Liver (tissue), 10 donors: ENCODE measurements at places on chromosomes 5 and 9.

GRCh38 chr9:88831713-88832407 is 159.4 kb upstream of the S1PR3 start:
- DNase-seq, result no peak

GRCh38 chr5:55657443-55657842 is 54.7 kb downstream of the SLC38A9 start:
- DNase-seq, result no peak

GRCh38 chr5:33337637-33337992 is 103.2 kb upstream of the TARS1 start:
- no peak for DNase-seq

DNA sequence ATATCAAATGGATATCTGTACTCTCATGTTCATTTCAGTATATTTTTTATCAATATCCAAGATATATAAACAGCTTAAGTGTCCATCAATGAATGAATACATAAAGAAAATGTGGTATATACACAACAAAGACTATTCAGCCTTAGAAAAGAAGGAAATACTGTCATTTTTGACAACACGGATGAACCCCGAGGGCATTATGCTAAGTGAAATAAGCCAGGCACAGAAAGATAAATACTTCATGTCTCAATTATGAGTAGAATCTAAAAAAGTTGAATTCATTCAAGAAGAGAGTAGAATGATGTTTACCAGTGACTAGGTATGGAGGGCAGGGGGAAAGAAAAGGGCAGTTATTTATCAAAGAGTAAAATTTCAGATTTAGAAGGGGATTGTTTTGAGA is 949.8 kb upstream of the TYRP1 start:
- DNase-seq, result no peak

DNA sequence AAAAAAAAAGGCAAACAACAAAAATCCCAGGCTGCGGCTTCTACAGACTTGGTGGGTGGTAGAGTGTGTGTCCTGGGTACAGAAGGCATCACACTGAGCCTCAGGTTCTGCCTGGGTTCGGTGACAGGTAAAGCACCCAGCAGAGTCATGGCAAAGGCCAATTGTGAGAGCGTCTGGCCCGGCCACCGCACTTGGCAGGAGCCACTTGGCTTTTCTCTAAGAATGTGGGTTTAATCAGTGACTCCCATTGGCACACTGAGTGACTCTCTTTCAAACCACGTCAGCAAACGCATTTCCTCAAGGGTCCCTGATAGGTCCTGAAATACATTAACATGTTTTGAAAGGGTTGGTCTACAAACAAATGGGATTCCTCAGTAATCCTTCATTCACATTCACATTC is 17.0 kb downstream of the COL23A1 start:
- no peak for DNase-seq

DNA sequence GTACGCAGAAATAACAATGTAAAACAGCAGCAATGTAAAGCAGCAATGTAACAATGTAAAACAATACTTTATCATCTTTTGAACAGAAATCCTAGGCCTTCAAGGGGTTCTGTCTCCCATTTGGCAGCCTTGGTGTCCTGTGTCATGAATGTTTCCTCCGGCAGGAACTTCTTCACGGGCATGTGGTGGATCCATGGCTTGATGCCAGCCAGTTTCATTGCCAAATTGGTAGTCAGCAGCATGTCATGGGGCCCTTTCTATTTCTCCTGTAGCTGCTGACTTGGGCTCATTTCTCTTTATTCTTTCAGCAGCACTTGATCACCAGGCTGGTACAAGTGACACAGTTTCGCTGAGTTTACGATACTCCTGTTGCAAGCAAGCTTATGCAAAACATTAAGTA is 275.3 kb downstream of the HTR1A start:
- DNase-seq, result no peak

DNA sequence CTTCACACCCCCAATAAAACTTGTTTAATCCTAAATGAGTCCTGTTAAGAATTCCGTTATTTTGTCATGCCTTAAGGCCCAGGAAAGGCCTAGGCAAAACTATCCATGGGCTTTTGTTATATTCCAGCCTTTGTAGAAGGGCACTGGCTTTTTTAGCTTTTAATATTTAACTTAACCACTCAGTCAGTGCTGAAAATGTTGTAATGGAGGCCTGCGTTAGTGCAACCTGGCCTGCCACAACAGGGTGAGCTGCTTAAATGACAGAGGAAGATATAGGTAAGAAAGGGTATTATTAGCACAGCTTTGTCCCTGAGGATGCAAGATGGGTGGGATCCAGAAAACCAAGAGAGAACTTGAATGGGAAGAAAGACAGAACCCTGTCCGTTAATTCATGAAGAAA is 40.2 kb upstream of the PCAT7 start:
- no peak for DNase-seq

DNA sequence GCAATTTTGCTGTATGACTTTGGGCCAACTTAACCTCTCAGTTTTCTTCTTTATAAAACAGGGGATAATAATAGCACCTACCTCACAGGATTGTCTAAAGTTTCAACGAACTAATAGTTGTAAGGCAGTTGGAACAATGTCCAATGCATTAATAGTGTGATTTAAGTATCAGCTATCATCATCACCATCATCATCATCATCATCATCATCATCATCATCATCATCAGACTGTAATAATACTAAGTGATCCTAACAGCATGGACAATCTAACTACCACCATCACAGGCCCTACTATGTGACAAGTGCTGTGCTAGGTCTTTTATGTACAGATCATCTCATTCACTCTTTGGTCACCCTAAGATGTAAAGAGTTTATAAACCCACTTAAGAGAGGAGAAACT is 196.0 kb downstream of the MAPKAP1 start:
- no peak for DNase-seq

GRCh38 chr5:150460781-150461180 is 11.2 kb upstream of the RPS14 start:
- DNase-seq, result no peak

DNA sequence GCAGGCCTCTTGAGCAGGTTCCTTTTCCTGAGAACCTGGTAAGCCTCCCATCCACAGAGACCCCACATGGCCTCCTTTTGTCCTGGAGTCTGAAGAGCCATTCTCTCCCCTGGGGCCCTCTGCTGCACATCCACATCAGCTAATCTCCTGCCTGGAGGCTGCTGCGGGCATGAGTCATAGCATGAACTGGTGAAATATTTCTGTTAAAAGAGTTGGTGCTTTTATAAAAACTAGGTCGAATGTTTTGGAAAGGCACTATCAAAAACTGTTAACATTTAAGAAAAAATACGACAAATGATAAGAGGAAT is 399.4 kb downstream of the CTNND2 start:
- no peak for DNase-seq

DNA sequence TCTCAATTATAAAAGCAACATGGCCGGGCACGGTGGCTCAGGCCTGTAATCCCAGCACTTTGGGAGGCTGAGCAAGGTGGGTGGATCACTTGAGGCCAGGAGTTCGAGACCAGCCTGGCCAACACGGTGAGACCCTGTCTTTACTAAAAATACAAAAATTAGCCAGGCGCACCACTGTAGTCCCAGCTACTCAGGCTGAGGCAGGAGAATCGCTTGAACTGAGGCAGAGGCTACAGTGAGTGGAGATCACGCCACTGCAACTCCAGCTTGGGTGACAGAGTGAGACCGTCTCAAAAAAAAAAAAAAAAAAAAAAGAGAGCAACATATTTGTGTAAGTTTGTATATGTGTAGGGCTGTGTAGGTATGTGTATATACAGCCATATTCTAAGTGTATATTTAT is 7.5 kb downstream of the RPS6 start:
- no peak for DNase-seq

DNA sequence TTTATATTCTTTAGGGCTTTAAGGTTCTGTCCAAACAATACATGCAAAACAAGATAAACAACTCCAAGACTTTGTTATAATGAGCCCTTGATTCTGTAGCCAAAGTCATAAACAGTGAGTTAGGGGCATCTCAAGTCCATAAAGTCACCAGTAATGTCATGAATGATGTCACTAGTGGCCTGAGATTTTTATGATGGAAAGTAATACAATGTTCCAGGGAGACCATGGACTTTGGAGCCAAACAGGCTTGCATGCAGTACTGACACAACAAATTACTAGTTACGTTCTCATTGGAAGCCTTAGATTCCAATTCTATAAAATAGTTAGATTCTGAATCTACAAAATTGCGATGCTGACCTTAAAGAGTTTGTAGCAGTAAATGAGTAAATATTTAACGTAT is 280.0 kb downstream of the HINT1 start:
- DNase-seq, result no peak

- DNase-seq, result peak; percentile 35
Measured at GRCh38 chr9:13190040-13190439, 89.5 kb downstream of the MPDZ start.

- no peak for DNase-seq
Measured at GRCh38 chr9:2027543-2028160, 12.5 kb downstream of the SMARCA2 start.

- no peak for DNase-seq
Measured at GRCh38 chr5:56346741-56347535, 113.8 kb upstream of the ANKRD55 start.

- DNase-seq, result no peak
Measured at GRCh38 chr9:136990242-136990911, 1.8 kb upstream of the PAXX start.

DNA sequence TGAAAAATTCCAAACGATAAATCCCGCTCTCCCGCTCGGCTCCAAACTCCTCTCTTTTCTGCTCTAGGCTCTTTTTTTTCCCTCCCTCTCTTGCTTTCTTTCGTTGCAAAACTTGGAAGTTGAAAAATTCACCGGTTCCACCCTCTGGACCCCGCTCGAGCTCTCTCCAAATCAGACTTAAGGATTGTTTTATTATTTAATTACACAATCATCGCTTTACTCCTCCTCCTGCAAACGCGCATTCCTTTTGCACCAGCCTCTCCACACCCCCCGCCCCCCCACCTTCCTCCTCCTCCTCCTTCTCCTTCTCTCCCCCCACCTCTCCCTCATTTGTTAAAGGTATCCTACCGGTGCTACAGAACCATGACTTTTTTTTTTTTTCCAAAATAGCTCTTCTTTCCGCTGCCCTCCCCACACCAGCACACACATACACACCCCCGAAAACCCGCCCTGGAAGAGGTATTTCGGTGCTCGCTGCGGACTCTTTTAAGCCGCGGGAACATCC is 535 bp upstream of the NFIB start:
- peak; percentile 45 for DNase-seq
